ENCODE measurements at places on chromosomes 12 and 14. TPM values are rescaled to one million over a fixed set of nuclear protein-coding genes. Genes with fewer than 3 reads are reported as not detected.

The LAG3 gene
- 0.15 TPM for total RNA-seq

The INHBC gene
- total RNA-seq, result not detected

The ANKRD33 gene
- 0.15 TPM for total RNA-seq

The FLRT2 gene
- 6.4 TPM for total RNA-seq

The TMEM106C gene
- 71.8 TPM for total RNA-seq

The BEST3 gene
- not detected for total RNA-seq

The BRF1 gene
- 53.8 TPM for total RNA-seq

The CCDC175 gene
- not detected for total RNA-seq

The DDX55 gene
- 15.5 TPM for total RNA-seq

The ACRBP gene
- total RNA-seq, result 0.29 TPM

The SMOC1 gene
- total RNA-seq, result 1.7 TPM

The TRIM9 gene
- total RNA-seq, result 0.50 TPM

The ZNF84 gene
- total RNA-seq, result 24.1 TPM

The GLTP gene
- 59.0 TPM for total RNA-seq

The SSPN gene
- 10.9 TPM for total RNA-seq

The BCL11B gene
- total RNA-seq, result under 0.01 TPM

The DNAJC22 gene
- 3.3 TPM for total RNA-seq

The CKAP4 gene
- total RNA-seq, result 204 TPM

The IQSEC3 gene
- under 0.01 TPM for total RNA-seq

The NOPCHAP1 gene
- total RNA-seq, result 4.6 TPM

The ACAD10 gene
- total RNA-seq, result 30.4 TPM

The TMPRSS12 gene
- total RNA-seq, result not detected

The GDF3 gene
- not detected for total RNA-seq

The KLHL33 gene
- total RNA-seq, result 0.17 TPM

The OAS1 gene
- total RNA-seq, result 0.87 TPM

The SDSL gene
- 6.1 TPM for total RNA-seq

The SLC5A8 gene
- not detected for total RNA-seq

The HNF1A gene
- total RNA-seq, result not detected

The LBHD2 gene
- not detected for total RNA-seq

The ETFBKMT gene
- total RNA-seq, result 3.5 TPM

The KRT85 gene
- not detected for total RNA-seq

The YAF2 gene
- 11.1 TPM for total RNA-seq

The GPHB5 gene
- not detected for total RNA-seq

The MGAT4C gene
- not detected for total RNA-seq

The KLRD1 gene
- total RNA-seq, result 0.66 TPM

The USP5 gene
- total RNA-seq, result 134 TPM

The SMCO2 gene
- total RNA-seq, result 0.17 TPM

The HDAC7 gene
- 49.3 TPM for total RNA-seq

The RNASE3 gene
- total RNA-seq, result not detected

The ADCY6 gene
- 44.5 TPM for total RNA-seq

The EID3 gene
- total RNA-seq, result 19.2 TPM

The LMNTD1 gene
- 0.44 TPM for total RNA-seq

The SDR39U1 gene
- 16.4 TPM for total RNA-seq

The SERPINA3 gene
- 0.15 TPM for total RNA-seq

The GPR132 gene
- 0.33 TPM for total RNA-seq

The BDKRB1 gene
- 9.7 TPM for total RNA-seq

The ZC3H10 gene
- 4.4 TPM for total RNA-seq

The VRK1 gene
- 38.4 TPM for total RNA-seq

The PRB2 gene
- total RNA-seq, result not detected

The ARID2 gene
- 14.1 TPM for total RNA-seq

The ZC2HC1C gene
- total RNA-seq, result 1.2 TPM

The RHEBL1 gene
- total RNA-seq, result not detected

The TEX52 gene
- not detected for total RNA-seq

The NAV3 gene
- total RNA-seq, result 41.2 TPM

The EML1 gene
- 72.9 TPM for total RNA-seq

The WIF1 gene
- 0.15 TPM for total RNA-seq

The TUNAR gene
- total RNA-seq, result not detected
